ENCODE measurements at places on chromosomes 2 and 18.

DNA sequence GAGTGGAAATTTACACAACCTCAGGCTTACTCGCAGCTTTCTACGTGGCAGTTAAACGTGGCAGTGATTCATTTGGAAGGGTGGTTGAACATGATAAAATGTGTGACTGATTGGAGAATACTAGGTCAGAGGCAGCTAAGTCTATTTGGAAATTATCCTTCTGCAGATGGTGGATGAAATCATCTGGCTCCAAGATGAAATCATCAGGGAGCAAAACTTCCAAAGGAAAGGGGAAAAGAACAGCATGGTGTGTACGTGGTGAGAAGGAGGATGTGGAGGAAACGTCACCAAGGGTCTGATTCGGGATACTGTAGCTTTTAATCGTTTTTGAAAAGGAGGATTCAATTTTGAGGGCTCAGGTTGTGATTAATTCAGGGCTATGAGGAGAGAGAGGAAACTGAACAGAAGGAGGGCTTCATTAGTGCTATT is 47.9 kb downstream of the COL3A1 start:
- DNase-seq = no peak

DNA sequence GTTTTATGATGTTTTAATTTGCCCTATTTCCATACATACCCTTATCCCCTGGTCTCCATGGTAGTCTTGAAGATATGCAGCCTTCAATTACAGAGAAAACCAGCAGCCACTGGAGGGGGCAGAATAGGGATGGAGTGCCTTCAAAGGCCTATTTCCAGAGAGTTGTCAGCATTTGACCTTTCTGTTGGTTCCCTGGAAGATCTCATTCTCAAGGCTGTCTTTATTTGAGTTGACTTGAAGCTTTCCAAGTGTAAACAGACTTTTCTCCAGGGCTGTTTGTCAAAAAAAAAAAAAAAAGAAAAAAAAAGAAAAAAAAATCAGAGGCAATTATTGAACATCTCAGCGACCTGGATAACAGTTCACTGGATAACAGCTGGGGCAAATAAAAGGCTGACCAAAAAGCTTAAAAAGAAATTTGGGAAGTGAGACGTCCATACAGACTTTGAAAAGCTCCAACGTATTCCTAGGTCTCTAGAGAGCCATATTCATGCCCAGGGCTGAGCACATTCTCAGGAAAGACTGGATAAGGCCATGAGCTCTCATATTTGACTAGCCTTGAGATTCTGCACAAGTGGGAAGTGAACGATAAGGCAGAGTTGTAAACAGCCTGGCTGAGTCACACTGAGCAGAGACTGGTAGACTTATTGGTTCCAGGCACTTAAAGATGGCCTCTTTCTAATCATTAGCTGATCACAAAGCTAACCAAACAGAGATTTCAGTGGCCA is 126.6 kb downstream of the VAPA start:
- DNase-seq = no peak

GRCh38 chr18:28178720-28179119 is 1.8 kb upstream of the CDH2 start:
- no peak for DNase-seq

GRCh38 chr2:239239607-239240413 is 161.0 kb downstream of the HDAC4 start:
- DNase-seq = no peak

DNA sequence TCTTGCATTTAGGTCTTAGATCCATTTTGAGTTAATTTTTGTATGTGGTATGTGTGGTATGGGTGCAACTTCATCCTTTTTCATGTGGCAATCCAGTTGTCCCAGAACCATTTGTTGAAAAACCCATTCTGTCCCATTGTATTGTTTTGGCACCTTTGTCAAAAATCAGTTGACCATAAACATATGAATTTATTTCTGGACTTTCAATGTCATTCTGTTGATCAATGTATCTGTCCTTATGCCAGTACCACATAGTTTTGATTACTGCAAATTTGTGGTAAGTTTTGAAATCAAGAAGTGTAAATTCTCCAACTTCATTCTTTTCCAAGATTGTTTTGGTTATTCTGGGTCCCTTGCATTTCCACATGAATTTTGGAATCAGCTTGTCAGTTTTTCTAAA is 16.6 kb upstream of the ZNF396 start:
- DNase-seq = no peak

- DNase-seq = no peak
These were observed 113.6 kb downstream of the FMNL2 start for GRCh38 chr2:152448606-152449005.

GRCh38 chr2:17539611-17540092 is 844 bp upstream of the VSNL1 start:
- no peak for DNase-seq

GRCh38 chr2:98568161-98568956 is 40.0 kb downstream of the COA5 start:
- no peak for DNase-seq

GRCh38 chr2:128314348-128315121 is 4.1 kb downstream of the HS6ST1 start:
- no peak for DNase-seq
